Activated naive CD4-positive, alpha-beta T cell treated with Interleukin-2 at 50 U/mL for 16 hours (primary cell): ENCODE measurements at places on chromosomes 2 and 18.

DNA sequence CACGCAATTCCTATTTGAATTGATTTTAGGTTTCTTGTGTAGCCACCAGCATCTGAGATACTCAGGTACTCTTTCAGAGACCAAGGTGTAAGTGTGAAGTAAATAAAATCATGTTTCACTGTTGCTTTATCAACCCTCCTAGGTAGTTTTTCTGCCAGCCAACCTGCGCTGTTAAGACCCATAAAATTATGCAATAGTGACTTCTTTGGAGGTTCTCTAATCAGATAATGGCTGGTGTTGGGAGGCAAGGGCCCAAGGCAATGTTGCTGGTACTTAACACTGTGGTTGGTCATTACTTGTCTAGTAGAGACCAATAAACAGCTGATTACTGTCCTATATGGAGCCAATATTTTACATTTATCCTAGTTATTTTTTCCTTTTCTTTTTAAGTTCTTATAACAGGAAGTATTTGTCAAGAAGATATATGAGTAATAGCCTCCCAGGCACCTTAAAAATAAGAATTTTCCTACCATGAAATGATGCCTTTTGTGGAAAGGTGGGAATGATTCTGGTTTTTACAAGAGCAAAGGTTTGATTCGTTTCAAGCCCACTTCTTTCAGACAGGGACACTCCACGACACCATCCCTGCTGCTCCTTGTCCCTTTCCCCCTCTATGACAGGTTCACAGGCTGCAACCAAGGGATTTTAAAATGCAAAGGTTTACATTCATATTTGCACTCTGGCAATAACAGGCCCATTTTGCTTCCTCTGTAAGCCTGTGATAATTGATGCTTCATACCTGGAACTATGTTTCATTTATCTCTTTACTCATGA lies 259.3 kb downstream of the MEIS1 start:
- no peak for DNase-seq

GRCh38 chr2:175393851-175394250 lies 212.3 kb upstream of the ATP5MC3 start:
- DNase-seq, result no peak

DNA sequence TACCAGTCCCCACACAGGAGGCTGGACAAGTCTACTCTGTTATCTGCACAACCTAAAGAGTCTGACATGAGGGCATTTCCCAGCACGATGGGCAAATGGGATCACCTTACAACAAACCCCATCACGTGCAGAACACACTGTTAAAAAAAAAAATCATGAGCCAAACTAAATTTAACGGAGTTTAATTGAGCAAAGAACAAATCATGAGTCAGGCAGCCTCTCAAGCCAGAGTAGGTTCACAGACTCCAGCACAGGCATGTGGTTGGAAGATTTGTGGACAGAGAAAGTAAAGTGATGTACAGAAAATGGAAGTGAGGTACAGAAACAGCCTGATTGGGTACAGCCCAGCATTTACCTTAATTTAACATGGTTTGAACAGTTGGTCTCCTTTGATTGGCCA lies 59.9 kb downstream of the KYNU start:
- no peak for DNase-seq

- DNase-seq, result peak; percentile 7
These were observed 4.1 kb downstream of the BCL11A start for GRCh38 chr2:60549238-60549927.

DNA sequence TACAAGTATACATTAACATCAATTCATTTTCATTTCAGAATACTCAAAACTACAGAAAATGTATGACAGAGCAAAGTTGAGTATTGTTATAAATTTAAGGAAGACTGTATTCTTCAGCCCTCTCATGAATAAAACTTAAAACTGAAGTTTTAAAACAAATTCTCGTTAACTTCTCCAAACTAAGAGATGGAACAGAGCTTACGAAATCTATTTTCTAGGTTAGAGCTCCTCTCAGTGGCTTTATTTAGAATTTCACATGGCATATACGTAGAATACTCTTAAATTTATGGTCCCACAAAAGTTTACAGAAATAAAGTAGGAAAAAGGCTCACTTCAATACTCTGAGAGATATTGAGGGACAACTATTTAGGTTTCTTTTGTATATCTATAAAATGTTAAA lies 612.1 kb downstream of the KCNJ3 start:
- no peak for DNase-seq

GRCh38 chr18:5543773-5544389 lies at the start of gene EPB41L3:
EPB41L3 (minus strand) TSS chr18:5543997; CDS start chr18:5489183, 54,814 bp downstream.
- no peak for DNase-seq

DNA sequence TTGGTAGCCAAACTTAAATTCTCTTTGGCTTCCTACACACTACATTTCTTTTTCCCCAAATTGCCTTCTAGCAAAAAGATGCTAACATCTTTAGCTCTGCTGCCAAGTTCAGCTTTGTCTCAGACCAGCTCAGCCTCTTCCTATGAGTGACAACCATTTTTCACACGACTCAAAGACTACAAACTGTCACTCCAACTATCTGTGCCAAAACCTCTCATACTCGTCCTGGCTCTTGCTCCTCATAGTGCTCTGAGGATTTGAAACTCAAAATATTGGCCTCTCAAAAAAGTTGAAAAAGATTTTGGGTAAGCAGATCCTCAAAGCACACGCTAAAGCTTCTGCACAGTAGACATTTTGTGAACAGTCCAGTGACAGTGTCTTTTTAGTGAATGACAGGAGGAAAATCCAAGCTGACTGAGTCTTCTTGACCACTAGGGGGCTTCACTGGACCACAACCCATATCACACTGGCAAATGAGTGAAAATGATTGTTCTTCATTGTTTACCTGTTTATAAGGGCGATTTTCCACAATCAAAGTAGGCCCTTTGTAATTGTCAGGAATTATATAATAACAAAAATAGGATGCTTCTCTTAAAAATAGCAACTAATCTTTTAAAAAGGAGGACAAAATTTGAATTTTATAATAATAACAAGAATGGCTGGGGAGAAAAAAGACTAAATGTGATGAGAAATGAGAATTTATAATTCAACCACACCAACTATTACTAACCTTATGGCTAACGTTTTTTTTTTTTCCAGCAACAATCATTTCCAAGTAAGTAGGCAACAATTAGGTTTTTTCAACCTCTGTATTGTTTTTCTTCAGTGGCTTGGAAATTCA lies 85.5 kb upstream of the PGAP1 start:
- peak; percentile 14 for DNase-seq

DNA sequence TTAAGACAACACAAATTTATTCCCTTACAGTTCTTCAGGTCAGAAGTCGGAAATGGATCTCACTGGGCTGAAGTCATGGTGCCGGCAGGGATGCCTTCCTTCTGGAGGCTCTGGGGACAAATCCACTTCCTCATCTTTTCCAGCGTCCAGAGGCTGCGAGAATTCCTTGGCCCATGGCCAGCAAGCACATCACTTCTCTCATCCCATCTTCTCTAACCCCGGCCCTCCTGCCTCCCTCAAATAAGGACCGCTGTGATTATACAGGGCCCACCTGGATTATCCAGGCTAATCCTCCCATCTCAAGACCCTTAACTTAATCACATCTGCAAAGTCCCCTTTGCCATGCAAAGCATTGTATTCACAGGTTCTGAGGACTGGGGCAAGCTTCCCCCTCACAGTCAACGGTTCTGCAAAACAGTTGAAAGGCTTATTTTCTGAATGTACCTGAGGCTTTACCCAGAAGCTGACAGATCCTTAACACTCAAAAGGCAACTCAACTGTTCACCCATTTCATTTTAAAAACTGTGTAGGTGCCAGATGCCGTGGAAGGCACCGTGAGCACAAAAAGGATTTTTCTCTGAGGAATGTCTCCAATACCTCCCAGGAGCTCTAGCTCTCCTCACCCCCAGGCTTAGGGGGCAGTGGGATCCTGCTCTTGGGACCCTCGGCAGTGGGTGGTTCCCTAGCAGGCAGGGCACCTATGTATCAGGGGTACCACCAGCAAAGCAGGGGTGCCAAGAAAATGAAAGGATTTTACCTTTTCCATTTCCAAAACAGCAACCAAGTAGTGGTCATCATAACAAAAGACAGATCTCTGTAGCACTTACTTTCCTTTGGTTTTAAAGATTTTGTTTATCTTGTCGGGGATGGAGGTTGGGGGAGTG lies 84.0 kb downstream of the KCTD1 start:
- DNase-seq, result no peak

GRCh38 chr2:23351388-23352141 lies 33.4 kb upstream of the KLHL29 start:
- DNase-seq, result peak; percentile 35

- DNase-seq, result no peak
These were observed 6.4 kb upstream of the ATP9B start for GRCh38 chr18:79062806-79063205.

DNA sequence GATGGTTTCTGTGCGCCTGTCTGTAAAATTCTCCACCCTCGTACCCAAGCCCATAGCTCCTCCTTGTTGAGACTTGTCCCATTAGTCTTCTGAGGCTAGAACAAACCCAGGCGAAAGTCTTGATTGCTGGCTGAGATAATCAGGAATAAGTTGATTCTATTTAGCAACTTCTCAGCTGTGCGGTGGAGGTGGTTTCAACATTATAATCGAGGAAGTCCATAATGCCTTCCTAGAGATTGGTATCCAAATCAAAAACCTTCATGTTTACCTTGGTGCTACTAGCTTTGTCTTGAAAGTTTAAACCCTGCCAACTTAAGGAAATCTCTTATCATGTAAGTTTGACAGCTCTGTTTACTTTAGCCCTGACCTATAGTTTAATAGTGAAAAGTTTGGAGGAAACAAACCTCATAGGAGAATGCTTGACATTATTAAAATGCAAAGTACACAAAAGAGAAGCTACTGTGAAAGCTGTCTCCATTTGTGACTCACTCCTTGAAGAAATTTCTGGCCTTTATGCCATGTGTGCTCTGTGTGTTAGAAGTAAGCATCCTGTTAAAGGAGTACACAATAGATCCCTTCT lies 36.6 kb upstream of the DSC1 start:
- no peak for DNase-seq

- no peak for DNase-seq
These were observed 214.7 kb downstream of the SEPTIN10 start for GRCh38 chr2:109399066-109399465.

GRCh38 chr2:8669157-8669817 lies 12.6 kb upstream of the ID2 start:
- no peak for DNase-seq

DNA sequence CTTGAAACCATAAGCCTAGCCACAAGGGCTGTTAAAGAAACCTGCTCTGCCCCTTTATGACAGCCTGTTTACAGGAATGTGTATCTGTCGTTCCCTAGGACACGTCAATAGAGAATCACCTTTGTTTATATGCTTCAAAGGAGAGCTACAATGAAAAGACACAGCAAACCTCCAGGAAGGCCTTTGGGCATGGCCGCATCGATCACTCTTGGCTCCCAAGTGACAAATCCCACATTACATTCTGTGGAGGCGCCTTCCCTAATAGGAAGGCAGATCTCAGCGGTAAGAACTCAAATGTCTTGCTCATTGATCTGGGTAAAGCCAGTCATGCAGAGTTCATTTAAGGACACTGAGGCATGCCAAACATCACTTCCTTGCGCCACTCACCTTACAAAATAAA lies 26.5 kb downstream of the KIAA2012 start:
- DNase-seq, result no peak

DNA sequence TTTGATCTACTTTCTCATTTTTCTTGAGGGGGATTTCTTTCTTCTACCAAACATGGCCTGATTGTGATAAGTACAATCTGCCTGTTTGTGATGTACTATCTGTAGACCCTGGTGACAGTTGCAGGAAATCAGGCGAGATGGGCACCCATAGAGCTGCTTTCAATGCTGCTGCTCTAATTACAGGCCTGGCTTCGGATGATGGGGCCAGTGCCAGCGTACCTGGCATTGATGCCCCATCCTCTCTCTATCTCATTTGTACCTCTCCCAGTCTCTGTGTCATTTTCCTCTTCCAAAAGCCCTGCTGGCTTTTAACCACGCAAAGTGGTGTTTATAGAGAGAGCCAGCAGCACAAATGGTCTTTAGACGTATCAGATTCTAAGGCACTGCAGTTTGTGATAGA lies 69.9 kb downstream of the KCTD18 start:
- DNase-seq, result no peak

DNA sequence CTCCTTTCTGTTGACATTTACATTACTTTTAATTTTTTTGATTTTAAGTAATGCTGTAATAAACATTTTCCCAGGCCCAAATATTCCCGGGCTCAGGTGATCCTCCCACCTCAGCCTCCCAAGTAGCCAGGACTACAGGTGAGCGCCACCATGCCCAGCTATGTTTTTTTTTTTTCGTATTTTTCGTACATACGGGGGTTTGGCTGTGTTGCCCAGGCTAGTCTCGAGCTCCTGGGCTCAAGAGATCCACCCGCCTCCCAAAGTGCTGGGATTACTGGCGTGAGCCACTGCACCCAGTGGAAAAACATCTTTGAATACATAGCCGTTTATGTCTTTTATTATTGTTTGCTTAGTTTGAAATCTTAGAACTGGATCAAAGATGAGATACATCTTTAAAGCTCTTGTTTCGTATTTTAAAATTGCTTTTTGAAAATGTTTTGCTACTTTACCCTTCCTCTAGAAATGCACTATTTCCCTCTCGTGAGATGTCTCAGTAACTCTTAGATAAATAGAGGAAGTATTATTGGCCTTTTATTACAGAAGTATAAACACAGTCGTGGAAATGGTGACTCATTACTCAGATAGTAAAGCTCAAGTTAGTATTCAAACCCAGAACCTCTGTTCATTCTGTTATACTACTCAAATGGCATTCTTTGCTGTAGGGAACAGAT lies 2.4 kb downstream of the SMCHD1 start:
- DNase-seq, result no peak

DNA sequence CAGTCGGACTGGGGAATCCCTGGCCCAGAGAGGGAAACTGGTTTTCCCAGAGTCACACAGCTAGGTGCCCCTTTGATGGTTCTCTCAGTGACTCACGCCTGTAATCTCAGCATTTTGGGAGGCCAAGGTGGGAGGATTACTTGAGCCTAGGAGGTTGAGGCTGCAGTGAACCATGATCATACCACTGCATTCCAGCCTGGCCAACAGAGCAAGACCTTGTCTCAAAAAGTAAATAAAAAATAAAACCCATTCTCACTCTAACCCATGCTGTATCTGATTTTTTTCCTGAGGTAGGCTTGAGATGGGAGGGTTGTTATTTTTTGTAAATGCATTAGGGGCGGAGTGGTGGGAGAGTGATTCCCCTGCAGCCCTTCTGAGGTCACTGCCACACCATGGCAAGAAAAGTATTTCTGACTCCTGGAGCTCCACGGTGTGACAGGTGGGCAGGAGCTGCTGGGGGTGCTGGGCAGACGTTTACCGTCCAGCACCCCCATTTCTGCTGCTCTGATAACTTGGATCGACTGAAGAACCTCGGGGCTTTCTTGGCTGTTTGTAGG lies 60.3 kb downstream of the HPCAL1 start:
- DNase-seq, result no peak

DNA sequence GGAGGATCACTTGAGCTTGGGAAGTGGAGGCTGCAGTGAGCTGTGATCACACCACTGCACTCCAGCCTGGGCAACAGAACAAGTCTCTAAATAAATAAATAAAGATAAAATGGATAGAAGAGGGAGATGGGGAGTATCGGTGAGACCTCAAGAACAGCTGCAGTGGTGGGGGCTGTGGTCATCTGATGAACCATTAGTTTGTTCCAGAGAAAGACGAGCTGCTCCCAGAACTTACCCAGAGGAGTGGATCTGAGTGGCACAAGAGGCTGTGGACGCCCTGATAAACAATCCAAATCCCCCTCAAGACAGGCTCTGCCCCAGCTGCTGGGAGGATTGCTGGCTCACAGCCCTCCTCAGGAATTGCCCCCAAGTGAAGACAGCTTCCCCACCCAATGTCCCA lies 26.7 kb downstream of the TMEM127 start:
- DNase-seq, result no peak

GRCh38 chr2:160269803-160270570 lies 69.9 kb upstream of the ITGB6 start:
- DNase-seq, result peak; percentile 76

- no peak for DNase-seq
These were observed 433.1 kb downstream of the NCKAP5 start for GRCh38 chr2:133135035-133135654.
